ENCODE measurements at places on chromosomes 1 and 21.

DNA sequence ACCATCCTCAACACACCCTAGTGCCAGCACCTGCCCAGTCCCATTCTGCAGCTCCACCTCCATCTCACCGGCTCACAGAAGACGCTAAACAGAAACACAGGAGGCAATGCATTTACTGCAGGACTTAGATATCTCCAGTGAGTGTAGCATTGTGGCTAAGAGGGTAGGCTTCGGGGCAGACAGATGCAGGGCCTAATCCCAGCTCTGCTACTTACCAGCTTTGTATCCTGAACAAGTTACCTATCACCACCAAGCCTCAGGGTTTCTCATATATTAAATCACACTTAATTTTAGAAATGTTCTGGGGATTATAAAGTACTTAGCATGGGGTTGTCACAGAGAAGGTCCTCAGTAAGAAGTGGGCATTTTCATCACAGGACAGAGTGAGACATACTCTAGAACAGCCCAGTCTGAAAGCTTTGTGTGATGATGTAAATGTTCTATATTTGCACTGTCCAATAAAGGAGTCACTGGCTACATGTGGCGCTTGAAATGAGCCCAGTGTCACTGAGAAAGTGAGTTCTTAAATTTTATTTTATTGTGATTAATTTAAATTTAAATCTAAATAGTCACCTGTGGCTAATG lies 149.3 kb upstream of the C8B start:
- no peak for DNase-seq

DNA sequence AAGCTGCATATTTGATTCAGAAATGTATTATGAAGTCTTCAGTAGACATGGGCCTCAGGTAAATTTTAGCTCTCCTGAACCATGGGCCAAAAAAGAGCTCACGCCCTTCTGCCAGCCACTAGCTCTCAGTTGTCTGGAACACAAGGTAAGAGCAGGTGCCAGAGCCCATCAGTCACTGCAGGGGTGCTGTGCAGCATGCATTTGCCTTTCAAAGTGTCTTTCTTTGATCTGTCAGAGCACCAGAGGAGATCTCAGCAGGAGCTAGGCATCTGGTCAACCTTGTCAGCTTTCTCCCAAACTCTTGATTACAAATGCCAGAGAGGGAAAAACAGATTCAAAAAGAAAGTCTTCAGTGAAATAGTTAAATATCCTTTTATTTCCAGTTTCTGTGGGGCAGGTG lies 332.3 kb downstream of the COL11A1 start:
- no peak for DNase-seq

DNA sequence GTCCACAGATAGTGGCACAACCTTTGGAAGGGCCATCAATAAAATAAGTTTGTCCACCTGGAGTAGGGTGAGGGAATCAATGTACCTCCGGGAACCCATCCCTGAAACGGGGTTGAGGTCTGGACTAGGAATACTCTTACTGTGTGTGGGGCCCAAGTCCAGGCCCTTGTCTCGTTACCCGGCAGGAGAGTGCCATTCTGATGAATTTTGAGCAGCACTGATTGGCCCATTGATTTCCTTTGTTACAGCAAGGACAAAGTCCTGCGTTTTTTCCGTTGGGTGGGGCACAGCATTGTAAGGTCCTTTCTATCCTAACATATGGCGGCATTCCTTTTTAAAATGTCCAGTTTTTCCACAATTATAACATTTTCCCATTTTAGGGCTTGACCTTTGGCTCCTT lies 75.2 kb downstream of the AXDND1 start:
- no peak for DNase-seq

DNA sequence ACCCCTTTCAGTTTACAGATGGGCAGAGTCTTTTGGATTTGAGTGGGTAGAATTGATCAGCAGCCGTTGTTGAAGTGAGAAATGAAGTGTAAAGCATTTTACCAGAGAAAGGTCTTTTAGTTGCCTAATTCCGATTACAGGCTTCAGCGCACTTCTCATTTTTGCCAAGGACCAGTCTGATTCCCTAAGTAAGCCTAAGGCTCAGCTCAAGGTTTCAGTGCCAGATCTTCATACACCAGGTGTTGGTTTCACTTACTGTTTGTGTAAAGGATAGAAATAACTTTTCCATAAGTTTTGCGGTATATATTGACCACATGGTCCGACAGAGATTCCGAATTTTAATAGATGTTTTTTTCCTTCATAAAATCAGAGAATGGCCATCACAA lies 83.9 kb upstream of the BMP8A start:
- no peak for DNase-seq

DNA sequence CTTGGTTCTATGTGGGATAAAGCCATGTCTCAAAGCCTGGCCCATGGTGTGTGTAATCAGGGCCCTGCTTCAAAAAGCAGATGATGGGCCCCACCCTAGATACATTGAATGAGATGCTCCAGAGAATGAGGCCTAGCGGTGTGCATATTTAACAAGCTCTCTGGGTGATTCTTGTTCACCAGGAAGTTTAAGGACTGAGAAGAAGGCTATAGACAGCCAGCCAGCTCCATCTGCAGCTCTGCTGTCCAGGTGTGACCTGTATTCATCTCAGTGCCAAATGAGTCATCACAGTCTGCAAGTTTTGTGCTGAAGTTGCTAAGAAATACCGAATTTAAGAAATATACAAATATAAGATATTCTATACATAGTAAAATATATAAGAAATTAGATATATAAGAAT lies 182.0 kb upstream of the RUNX1 start:
- DNase-seq, result no peak

- no peak for DNase-seq
These were observed 100.1 kb upstream of the SLC2A1 start for GRCh38 chr1:43058545-43059360.

DNA sequence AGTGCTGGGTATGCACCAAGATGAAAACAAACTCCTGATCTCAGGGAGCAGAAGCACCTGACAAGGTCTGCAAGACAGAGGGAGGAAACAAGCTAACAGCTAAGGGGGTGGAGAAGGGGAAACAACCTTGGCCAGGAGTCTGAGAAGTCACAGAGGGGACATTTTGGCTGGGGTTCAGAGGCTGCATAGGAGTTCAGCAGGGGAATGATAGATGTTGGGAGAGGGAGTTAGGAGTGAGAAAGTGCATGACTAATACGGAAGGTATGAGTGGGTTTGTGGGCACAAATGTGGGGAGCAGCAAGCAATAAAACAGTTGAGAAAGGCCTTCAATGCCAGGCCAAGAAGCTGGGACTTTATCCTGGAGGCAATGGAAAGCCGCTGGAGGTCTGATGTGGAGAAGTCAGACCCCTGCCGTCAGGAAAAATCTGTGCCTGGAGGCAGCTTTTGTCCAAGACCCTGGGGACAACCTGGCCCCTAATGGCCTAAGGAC lies 16.4 kb downstream of the EPHA2 start:
- DNase-seq, result no peak

DNA sequence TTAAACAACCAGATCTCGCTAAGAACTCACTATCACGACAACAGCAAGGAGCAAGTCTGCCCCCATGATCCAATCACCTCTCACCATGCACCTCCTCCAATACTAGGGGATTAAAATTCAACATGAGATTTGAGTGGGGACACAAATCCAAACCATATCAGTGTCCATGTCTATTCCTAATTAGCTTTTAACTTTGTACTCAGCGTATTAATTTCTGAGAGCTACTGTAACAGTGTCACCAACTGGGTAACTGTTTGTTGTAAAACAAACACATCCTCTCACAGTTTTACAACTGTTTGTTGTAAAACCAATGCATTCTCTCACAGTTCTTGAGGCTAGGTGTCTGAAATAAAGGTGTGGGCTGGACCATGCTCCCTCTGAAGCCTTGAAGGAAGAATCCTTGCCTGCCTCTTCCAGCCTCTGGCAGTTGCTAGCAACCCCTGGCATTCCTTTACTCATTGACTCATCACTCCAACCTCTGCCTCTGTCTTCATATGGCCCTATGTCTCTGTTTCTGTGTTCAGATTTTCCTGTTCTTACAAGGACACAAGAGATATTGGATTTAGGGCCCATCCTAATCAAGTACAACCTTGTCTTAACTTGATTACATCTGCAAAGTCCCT lies 121.2 kb downstream of the LTN1 start:
- no peak for DNase-seq

DNA sequence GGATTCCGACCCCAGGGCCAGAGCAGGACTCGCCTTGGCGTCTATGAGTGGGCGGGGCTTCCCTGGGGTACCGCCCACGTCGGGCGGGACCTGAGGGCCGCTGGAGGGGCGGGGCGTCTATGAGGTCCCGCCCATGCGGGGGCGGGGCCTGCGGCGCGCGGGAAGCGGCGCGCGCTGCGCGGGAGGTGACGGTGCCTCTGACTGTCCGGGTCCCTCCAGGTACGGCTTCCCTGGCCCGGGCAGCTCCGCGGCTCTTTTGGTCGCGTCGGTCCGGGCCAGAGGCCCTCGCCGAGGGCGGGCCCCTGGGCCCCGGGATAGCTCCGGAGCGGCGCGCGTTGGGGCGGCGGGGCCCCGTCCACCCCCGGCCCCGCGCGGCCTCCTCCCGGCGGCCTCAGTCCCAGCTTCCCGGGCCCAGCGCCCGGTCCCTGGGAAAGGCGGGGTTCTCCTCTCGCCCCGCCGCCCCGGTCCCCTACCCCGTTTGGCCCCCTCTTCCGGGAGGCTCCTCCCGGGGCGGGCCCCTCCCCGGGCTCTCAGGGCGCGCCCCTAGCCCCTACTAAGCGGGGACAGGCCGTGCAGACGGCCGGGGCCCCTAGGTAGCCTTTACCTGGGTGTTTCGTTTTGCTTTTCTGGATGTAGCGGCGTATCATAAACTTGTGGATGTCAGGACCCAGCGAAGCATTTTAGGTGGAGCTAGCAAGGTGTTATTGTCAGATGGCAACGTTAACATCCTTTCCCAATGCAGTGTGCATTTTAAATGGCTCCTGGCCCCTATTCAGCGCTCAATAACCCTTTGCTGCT lies at the start of gene CHAF1B:
Gene CHAF1B, plus strand, starts transcription at position 160 of the 798 bp plus-strand sequence. CDS start 745 bp downstream, outside the sequence.
- DNase-seq, result peak; percentile 70

- DNase-seq, result no peak
These were observed at the start of gene NPPA for GRCh38 chr1:11847667-11848372. Gene NPPA, minus strand, starts transcription at chr1:11847783. Its CDS starts 99 bp downstream, at chr1:11847684.

DNA sequence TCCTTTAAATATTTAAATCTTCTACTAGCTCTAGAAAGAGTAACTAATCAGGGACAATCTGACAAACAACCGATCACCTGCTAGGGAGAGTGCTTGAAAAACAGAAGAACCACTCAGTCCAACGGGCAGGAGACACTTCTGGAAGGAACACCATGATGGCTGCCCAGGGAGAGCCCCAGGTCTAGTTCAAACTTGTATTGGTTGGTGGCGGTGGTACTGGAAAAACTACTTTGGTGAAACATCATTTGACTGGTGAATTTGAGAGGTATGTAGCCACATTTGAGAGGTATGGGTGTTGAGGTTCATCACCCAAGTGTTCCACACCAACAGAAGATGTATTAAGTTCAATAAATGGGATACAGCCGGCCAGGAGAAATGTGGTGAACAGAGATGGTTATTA lies 4.8 kb upstream of the WDR47 start:
- DNase-seq, result no peak

DNA sequence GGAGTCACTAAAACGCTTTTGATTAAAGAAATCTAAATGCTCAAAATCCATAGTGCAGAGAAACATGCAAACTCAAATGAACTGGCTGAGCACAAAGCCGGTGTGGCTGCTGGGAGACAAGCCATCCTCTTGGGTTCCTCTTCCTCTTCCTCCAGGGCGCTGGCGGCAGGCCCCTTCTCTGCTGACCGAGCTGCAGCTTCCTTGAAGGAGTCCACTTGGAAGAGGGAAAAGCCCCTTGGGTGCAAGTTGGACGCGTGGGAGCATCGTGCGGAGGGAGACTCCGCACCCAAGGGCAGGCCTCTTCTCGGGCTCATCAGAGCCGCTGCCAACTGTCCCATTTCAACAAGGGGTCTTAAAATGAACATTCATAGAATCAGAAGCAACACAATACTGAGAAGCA lies 7.9 kb downstream of the CCNL2 start:
- DNase-seq, result no peak

DNA sequence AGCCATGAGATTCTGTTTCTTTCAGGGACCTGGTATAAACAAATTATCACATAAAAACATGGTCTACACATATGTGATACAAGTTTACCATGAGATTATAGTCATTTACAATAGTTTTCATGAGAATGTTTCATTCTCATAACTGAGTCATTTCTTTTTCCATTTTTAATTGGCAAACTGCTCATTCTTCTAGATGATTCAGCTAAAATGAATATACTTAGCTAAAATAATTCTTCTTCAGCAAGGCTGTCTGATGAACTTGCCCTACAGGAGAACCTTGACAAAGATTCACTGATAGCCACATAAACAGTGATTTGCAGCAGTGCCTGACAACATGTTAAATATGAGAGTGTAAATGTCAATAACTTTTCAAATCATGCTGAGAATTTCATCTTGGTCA lies 253.2 kb downstream of the FMN2 start:
- no peak for DNase-seq

GRCh38 chr1:94608852-94609530 lies 67.4 kb upstream of the F3 start:
- DNase-seq, result no peak

- no peak for DNase-seq
These were observed 198.2 kb downstream of the LRRC7 start for GRCh38 chr1:69765951-69766350.

GRCh38 chr1:212822956-212823355 lies 24.5 kb downstream of the SPATA45 start:
- no peak for DNase-seq

DNA sequence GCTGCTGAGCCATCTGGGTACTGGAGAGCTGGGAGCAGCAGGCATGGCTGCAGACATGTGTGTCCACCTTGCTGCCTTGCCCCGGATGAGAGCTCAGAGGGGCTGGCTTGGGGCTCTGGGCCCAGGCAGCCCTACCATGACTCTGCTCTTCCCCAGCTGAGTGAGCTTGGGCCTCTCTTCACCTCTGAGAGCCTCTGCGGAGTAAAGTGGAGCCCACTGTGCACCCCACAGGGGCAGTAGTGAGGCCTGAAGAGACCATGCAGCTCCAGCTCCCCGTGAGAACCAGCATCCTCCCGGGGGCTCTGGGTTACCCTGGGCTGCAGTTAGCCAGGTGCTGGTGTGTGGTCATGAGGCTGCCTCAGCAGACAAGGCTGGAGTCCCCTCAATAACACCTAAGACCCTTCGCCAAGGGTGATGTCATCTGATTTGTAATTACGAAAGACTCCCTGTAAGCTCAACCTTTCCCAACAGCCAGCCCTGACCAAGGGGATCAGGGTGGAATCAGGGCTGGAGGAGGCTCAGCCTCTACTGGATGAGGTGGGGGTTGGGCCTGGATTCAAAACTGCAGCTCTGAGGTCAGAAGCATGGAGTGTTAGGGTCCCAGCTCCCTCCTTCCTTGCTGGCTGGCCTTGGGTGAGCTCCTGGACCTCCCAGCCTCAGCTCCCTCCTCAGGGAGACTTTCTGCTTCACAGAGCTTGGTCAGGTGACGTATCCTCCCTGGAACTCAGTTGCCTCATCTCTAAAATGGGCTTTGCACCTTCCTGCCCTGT lies 308.0 kb downstream of the MATN1 start:
- no peak for DNase-seq

Measured in pons (tissue), 1 donor.